ENCODE measurements at places on chromosomes 13 and 19.

GRCh38 chr19:52667972-52668371, 29.8 kb upstream of the ZNF83 start:
- no peak for DNase-seq

DNA sequence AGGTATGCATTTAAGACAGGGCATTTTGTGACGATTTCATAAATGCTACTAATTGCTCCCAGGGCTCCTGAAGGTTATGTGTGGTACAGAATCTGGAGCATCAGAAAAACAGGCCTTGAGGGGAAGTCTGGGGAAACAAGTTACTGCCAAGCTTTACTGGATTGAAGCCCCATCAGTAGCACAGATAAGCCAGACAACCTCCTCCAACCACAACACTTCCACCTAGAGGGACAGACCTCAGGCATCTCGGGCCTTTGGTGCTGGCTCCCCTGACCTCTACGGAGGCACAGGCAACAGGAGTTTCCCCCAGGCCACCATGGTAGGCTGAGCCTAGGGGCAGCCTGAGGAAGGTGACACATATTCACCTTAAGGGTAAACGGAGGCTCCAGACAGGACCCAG, 54.1 kb downstream of the ABCC4 start:
- no peak for DNase-seq

DNA sequence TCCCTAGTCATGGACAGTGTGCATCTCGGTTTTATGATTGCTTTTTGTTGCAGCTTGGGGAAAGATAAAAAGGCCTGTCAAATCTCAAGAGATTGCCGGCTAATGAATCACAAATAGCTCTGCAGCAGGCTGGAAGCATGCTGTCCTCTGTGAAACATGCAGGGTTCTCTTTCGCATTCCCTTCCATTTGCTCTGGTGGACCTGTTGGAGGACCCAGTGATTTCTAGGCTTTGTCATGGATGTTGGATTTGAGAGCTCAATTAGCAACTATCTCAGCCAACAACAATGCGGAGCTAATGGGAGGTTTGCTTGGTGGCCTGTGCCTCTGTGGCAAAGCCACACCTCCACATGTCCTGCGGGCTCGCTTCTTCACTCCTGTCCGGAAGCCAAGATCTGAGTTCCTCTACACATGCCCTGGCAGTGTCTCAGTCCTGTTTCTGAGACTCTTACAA, 418.1 kb upstream of the ARGLU1 start:
- DNase-seq = no peak

GRCh38 chr13:44046428-44046827, 166.7 kb downstream of the LACC1 start:
- DNase-seq = no peak

GRCh38 chr13:110644892-110645521, 29.7 kb downstream of the NAXD start:
- DNase-seq = peak; percentile 79

- DNase-seq = peak; percentile 16
Measured at GRCh38 chr19:17951157-17951989, 15.5 kb upstream of the KCNN1 start.

DNA sequence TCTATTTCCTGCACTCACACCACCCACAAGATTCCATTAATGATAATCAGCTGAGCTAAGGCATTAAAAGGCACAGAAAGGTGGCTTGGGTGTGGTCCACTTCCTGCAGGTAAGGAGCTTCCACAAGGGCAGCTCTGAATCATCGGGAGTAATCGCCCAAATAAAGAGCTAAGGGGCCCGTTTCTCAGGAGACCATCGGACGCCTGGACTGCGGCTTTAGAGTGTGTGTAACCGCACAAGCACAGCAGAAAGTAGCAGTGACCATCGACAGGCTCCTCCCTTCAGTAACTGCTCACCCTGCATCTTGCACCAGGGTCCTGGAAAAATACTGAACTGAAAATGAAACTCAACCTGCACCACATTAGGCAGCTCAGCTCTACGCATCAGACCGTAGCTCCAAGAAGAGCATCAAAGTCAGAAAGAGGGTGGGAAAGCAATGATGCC, 6.0 kb downstream of the STK24 start:
- peak; percentile 64 for DNase-seq

- no peak for DNase-seq
Measured at GRCh38 chr13:93976528-93976927, 503.0 kb downstream of the DCT start.

DNA sequence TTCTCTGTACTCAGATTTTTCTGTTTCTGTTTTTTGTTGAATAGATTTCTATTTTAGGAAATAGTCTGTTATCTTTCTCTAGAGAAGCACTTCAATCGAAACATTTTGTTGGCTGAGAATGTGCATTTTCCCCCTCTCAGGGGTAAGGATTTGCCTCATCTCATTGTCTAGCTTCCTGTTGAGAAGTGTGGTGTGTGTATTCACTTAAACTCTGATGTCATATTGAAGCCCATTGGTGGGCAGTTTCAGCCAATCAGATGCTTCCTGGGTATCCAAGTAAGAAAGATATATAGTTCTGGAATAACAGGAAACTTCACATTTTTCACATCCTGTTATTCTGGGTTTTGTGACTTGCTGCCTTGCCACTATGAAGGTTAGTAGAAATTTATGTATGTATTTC, 87.6 kb downstream of the ARHGEF7 start:
- DNase-seq = peak; percentile 36

- DNase-seq = no peak
Measured at GRCh38 chr13:57633141-57633949, 1.8 kb downstream of the PCDH17 start.

- DNase-seq = no peak
Measured at GRCh38 chr19:32313569-32314265, 31.7 kb upstream of the ZNF507 start.

GRCh38 chr13:32191452-32191998, 123.6 kb downstream of the ZAR1L start:
- DNase-seq = no peak

- peak; percentile 79 for DNase-seq
Measured at GRCh38 chr19:38514812-38515633, 81.5 kb downstream of the RYR1 start.

DNA sequence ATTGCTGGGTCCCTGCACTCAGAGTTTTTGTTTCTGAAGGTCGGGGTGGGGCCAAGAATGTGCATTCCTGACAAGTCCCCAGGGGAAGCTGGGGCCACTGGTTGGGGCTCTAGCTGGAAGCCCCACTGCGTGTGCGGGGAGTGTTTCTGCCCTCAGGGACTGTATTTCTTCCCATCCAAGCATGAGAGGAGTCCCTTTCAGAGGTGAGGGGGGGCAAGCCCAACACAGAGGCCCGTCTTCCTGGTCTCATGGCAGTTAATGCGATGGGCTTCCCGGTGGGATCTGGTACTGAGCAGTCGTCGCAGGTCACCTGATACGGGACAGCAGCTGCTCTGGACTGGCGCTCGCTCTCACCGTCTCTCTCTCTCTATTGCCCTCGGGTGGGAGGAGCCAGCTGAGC, 50.4 kb downstream of the GPR12 start:
- no peak for DNase-seq

- no peak for DNase-seq
Measured at GRCh38 chr19:10763411-10763810, 45.5 kb downstream of the DNM2 start.

DNA sequence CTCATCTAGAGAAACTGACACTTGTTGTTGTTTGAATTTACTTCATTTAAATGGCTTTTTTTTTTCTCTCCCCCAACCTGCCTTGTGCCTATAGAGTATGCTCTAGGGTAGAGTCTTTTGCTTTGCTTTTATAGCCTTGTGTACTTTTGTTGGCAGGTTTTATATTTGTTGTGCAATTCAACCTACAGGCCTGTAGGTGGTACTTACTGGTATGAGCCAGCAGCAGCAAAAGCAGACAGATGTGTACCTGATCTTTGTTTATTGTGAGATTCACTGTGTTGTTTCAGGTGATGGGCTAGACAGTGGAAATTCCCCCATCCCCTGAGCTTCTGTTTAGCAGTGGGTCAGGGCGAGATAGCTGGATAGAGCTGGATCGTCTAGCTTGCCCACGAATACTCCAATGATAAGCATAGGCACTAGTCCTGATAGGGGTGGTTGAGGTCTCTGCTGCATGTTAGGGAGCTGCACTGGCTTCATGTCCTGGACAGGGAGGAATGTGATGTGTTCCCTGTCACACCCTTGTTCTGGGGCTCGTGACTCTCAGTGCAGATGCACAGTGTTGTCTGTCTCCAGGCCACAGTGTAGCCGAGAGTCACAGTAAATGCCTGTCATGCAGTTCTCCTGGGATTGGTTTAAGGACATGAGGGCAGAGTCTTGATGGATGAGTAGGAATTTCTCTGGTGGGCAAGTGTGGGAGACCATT, 21.3 kb downstream of the DNAJC3 start:
- no peak for DNase-seq

DNA sequence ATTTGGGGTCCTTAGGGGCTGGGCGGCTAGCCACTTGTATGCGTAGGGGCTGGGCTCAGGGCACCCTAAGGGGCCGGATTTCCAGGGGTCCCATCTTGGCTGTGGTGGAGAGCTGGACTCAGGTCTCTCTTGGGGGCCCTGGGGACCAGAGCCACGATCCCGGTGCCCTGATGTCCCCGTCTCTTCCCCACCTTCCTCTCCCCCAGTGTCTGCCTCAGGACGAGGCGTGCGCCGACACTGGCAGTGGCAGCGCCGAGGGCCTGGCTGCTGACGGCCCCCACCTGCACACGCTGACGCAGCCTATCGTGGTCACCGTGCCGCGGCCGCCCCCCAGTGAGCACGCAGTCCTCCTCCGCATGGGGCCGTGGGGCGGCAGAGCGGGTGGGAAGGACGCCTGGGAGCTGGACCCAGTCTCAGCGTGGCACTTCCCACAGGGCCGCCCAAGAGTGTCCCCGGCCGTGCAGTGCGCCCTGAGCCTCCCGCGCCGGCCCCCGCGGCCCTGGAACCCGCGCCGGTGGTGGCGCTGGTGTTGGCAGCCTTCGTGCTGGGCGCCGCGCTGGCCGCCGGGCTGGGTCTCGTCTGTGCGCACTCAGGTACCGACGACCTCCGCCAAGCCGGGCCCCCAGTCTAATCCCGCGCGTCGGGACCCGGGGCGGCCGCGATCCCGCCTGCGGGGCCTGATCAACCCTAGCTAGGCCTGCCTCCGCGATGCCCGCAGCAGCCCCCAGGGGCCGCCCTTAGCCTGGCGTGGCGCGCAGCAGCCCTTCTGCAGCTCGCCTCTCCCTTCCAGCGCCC, 2.7 kb upstream of the SNAPC2 start:
- peak; percentile 61 for DNase-seq

DNA sequence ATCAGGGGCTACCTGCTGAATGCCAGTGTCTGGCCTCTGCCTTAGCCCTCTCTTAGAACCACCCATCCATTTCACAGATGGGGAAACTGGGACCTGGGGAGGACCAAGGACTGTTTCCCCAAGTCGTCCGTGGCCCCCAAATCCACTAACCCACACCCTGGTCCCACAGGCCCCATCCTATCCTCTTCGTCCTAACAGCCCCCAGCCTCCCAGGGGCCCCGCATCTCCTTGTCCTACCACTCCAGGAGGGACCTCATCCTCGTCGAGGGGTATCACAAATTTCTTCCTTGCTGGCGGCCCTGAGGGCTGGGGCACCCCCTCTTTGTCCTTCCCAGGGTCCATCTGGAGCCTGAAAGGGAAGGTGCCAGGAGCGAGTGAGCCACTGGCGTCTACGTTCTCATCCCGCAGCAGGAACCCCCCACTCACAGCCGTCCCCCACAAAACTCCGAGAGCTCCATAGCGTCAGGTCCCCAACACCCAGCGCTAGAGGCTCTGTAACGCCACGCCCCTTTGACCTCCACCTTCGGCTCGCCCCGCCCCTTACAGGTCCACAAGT, 606 bp downstream of the ERCC1 start:
- no peak for DNase-seq

GRCh38 chr13:103730407-103730806, 664.2 kb upstream of the SLC10A2 start:
- no peak for DNase-seq

DNA sequence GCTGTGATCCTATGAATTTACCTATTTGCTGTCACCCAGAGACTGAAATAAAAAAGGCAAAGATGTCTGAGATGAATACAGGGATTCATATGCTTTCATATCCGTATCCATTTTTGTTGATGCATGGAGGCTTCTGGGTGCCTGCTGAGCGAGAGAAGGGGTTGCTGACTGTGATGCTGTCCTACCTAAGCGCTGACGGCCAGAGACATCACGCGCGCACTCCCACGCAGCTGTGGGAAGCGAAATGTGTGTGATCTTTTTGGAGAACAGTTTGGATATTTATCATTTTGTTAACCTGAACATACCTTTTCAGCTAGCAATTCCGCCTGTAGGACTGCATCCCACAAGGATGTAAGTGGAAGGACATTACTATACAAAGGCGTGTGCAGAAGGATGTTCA, 23.9 kb downstream of the TSHZ3 start:
- DNase-seq = no peak

- DNase-seq = no peak
Measured at GRCh38 chr13:94709001-94709834, 3.1 kb downstream of the SOX21 start.

GRCh38 chr19:53008061-53008778, 5.5 kb upstream of the ERVV-1 start:
- no peak for DNase-seq

DNA sequence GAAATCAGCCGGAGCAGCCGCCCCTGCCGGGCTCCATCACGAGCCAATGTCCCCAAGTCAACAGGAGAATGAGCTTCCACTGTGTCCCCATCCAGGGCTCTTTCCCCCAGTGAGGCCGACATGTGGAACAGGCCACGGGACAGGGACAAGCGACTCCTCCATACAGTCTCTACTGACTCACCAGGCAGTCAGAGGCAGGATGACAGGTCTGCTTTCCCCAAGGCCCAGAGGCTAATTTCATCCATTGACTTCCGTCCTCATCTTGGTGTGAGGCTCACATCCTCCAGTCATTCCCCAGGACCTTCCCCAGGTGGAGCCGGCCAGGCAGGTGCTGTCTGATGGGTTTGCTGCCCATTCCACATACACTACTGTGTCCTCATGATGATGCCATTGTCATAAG, 3.5 kb downstream of the CEACAM6 start:
- DNase-seq = no peak

- no peak for DNase-seq
Measured at GRCh38 chr13:93226623-93227279, at the start of gene GPC6. TSS of gene GPC6 (plus strand) at chr13:93226807.

DNA sequence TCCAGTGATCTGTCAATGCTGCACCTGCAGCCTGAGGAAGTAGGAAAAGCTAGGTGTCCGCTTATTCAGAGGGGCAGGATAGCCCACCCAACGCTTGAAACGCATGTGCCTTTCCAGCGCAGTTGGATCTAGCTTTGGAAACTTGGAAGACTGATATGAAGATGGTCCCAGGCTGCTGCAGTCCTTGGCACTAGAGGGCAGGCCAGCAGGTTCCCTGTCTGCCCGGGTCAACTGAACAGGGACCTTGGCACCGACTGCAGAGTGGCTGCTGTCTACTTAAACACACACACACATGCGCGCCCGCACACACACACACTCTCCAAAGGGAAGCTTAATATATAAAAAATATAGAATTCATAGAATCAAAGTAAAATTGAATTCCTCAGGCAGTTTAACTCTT, 100.0 kb downstream of the TSHZ3 start:
- no peak for DNase-seq

Data from CD4-positive, alpha-beta T cell treated with Interleukin-4 for 1 hour (primary cell).